Neural crest cell (in vitro differentiated cells): ENCODE measurements at places on chromosomes 3 and 15. TPM values are rescaled to one million over a fixed set of nuclear protein-coding genes. Genes with fewer than 3 reads are reported as not detected.

DNA sequence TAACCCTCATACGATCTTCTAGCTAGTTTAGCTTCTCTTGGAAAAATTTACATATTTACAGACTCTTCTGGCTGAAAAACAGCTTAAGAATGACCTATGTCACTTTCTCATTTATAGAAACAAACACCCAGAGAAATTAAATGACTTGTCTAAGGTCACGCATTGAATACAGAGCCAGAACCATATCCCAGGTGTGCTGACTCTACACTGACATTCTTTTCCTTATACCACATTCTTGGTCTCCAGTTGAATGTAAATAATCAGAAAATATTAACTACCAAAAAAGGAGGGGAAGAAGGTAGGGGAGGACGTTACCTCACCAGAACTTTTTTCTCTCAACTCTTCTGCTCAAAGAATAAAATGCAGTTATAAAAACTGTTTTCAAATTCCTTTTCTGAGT lies 95.0 kb downstream of the THRB start:
- H3K4me1 ChIP-seq = no peaks in the 10 kb centered on the region
- no peaks in the 10 kb centered on the region for H3K27me3 ChIP-seq
- H3K36me3 ChIP-seq = no peaks in the 10 kb centered on the region
- DNase-seq = no peak
- H3K4me3 ChIP-seq = no peak overlapping the region
- no peak overlapping the region for H3K27ac ChIP-seq

GRCh38 chr3:60070366-60070765 lies 1020.5 kb upstream of the CFAP20DC start:
- no peak overlapping the region for H3K27ac ChIP-seq
- no peak overlapping the region for H3K4me3 ChIP-seq
- no peaks in the 10 kb centered on the region for H3K36me3 ChIP-seq
- no peak for DNase-seq
- H3K4me1 ChIP-seq = no peaks in the 10 kb centered on the region
- H3K27me3 ChIP-seq = no peaks in the 10 kb centered on the region

The ZNF592 gene
- total RNA-seq = 34.7 and 35.7 TPM in 2 replicates

DNA sequence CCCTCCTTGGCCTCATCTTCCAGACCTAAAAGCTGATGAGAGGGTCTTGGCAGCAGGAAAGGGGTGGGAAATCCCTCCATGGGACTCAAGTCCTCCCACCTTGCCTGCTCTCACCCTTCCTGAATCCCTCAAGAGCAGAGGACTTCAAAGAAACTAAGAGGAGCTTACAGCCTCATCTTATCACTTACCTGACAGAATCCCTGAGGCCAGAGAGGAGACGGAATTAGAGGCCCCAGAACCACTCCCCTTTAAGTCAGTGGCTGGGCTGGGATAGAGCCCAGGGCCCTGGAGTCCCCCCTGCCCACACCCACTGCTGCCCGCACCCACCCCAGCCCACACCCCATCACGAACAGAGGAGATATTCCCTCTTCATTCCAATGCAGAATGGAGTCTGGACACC lies 15.2 kb downstream of the LOXL1 start:
- peaks cover 37% of the 10 kb centered on the region for H3K4me1 ChIP-seq
- H3K27ac ChIP-seq = no peak overlapping the region
- no peak for DNase-seq
- no peak overlapping the region for H3K4me3 ChIP-seq
- no peaks in the 10 kb centered on the region for H3K27me3 ChIP-seq

- no peak overlapping the region for H3K4me3 ChIP-seq
- no peaks in the 10 kb centered on the region for H3K27me3 ChIP-seq
- DNase-seq = no peak
Observed at GRCh38 chr3:71346061-71346460, 237.5 kb downstream of the FOXP1 start.

GRCh38 chr15:69861331-69862171 lies 236.2 kb downstream of the TLE3 start:
- H3K4me3 ChIP-seq = no peak overlapping the region
- no peak for DNase-seq
- H3K4me1 ChIP-seq = peaks cover 26% of the 10 kb centered on the region
- H3K27ac ChIP-seq = no peak overlapping the region
- H3K36me3 ChIP-seq = no peaks in the 10 kb centered on the region

GRCh38 chr3:190026154-190026553 lies 94.5 kb downstream of the P3H2 start:
- H3K27ac ChIP-seq = no peak overlapping the region
- H3K4me1 ChIP-seq = no peaks in the 10 kb centered on the region
- H3K27me3 ChIP-seq = no peaks in the 10 kb centered on the region
- H3K36me3 ChIP-seq = no peaks in the 10 kb centered on the region
- H3K4me3 ChIP-seq = no peak overlapping the region

DNA sequence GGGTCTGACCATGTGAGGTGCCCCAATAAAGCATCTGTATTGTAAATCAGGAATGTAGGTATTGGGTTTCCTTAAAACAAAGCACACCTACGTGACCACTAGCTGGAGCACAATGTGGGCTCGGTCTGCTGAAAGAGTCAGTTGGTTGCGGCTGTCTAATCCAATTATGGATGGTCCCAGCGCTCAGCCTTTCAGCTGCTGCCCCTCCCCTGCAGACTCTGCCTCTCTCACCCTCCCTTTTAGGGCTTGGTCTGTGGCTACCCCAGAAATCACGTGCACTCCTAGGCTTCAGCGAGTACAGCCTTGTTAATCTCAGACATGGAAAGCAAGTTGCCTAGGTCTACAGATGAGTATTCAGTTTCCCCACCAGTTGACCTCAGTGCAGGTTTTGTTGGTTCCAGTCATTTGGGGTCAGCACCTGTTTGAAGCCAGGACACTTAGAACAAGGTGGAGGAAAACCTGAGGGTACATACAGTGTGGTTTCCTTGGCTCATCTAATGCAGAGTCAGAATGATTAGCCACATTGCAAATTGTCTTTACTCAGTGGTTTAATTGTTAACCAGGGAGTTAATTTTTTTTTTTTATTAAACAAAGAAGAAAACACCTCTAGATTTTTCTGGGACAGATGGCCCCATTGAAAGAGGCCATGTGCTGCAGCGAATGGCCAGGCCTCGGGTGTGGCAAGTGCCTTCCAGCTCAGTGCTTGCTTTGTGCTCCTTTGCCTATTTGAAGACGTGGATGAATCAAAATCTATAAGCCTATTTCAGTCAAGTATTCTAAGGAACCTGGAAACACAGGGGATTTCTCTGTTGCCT lies 137.7 kb downstream of the IGF1R start:
- H3K4me3 ChIP-seq = peak overlapping the region; percentile 25
- H3K36me3 ChIP-seq = no peaks in the 10 kb centered on the region
- no peaks in the 10 kb centered on the region for H3K27me3 ChIP-seq

The ZDHHC19 gene
- total RNA-seq = not detected in 2 replicates

DNA sequence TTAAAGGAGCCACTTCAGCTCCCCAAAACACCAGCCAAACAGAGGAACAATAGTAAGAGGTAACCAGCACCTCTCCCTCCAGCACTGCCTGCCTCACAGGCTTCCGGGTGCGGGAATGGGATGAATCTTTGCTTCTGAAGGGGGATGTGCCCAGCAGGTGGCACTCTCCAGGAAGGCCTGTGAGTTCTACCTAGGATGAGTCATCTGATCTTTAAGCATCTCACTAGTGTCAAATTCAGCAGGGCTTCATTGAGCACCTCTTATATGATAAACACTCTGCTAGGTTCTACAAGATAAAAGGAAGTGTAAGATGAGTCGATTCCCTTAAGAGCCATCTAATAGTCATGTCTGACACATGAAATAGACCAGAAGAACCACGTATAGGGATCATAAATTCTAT lies 237.4 kb upstream of the UMPS start:
- H3K4me3 ChIP-seq = no peak overlapping the region
- no peaks in the 10 kb centered on the region for H3K4me1 ChIP-seq
- no peak for DNase-seq
- H3K27ac ChIP-seq = no peak overlapping the region
- no peaks in the 10 kb centered on the region for H3K27me3 ChIP-seq

DNA sequence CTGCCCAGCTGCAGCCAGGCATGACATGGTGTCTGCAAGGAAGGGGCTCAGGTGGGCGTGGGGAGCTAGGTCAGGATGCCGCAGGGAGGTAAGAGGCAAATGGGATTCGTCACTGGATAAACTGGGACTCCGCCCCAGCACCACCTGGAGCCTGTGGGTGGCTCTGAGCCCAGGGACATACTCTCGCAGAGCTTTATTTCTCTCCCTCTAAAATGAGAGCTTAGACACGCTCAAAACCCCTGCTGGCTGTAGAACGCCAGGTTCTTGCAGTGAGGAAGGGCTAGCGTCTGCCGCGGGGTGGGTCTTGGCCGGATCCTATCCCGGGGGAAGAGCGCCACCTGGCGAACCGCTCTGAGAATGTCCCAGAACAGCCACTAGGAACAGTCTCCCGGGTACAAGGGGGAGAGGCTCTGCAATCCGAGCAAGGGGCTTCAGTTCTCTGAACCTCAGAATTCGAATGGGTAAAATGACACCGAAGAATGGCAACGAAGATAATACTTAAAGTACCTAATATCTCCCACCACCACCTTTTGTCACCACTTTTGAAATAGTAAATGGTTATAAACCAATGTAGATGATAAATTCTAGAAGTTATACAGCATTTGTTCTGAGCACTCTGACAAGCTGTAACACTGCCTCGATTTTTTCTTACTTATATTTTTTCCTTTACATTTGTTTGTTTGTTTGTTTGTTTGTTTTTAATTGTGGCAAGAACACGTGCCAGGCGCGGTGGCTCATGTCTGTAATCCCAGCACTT lies 53.2 kb upstream of the SRGAP3 start:
- H3K4me3 ChIP-seq = peak overlapping the region; percentile 9
- H3K4me1 ChIP-seq = peaks cover 29% of the 10 kb centered on the region
- no peak overlapping the region for H3K27ac ChIP-seq
- H3K36me3 ChIP-seq = peaks cover 4% of the 10 kb centered on the region
- H3K27me3 ChIP-seq = no peaks in the 10 kb centered on the region

- no peak overlapping the region for H3K4me3 ChIP-seq
- no peaks in the 10 kb centered on the region for H3K36me3 ChIP-seq
- H3K27ac ChIP-seq = no peak overlapping the region
- peaks cover 42% of the 10 kb centered on the region for H3K27me3 ChIP-seq
Observed at GRCh38 chr15:53962646-53963561, 15.3 kb upstream of the UNC13C start.

The MCTP2 gene
- 0.25 and 0.35 TPM in 2 replicates for total RNA-seq

GRCh38 chr15:50046867-50047266 lies 72.2 kb downstream of the ATP8B4 start:
- no peak overlapping the region for H3K27ac ChIP-seq
- no peak overlapping the region for H3K4me3 ChIP-seq
- no peaks in the 10 kb centered on the region for H3K27me3 ChIP-seq
- no peaks in the 10 kb centered on the region for H3K4me1 ChIP-seq
- H3K36me3 ChIP-seq = peaks cover 4% of the 10 kb centered on the region

- no peak for DNase-seq
- H3K4me1 ChIP-seq = peaks cover 14% of the 10 kb centered on the region
- H3K27me3 ChIP-seq = no peaks in the 10 kb centered on the region
- H3K4me3 ChIP-seq = no peak overlapping the region
Observed at GRCh38 chr15:71883447-71883846, 73.1 kb downstream of the NR2E3 start.

The ATP8B4 gene
- 0.18 TPM in 1 of 2 replicates, not detected in the other for total RNA-seq

The HTR3C gene
- total RNA-seq = not detected in 2 replicates

DNA sequence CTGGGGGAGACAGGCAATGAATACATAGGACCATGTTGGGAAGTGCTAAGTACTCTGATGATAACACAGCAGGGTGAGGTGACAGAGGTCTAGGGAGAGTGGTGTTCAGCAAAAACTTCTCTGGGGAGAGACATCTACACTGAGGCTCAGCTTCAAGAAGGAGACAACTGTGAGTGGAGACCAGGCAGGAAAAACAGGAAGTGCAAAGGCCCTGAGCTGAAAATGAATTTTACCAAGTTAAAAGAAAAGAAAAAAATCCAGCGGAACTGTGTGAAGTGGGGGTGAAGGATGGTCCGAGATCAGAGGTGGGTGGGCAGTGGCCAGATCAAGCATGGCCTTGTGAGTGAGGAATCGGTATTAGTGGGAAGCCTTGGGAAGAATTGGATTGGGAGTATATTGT lies 110.1 kb upstream of the CLSTN2 start:
- H3K4me1 ChIP-seq = no peaks in the 10 kb centered on the region
- no peaks in the 10 kb centered on the region for H3K36me3 ChIP-seq
- no peak overlapping the region for H3K27ac ChIP-seq
- H3K27me3 ChIP-seq = no peaks in the 10 kb centered on the region
- H3K4me3 ChIP-seq = no peak overlapping the region

- H3K4me1 ChIP-seq = no peaks in the 10 kb centered on the region
- no peaks in the 10 kb centered on the region for H3K36me3 ChIP-seq
- DNase-seq = no peak
- no peak overlapping the region for H3K4me3 ChIP-seq
Observed at GRCh38 chr3:87033205-87033604, 42.3 kb upstream of the VGLL3 start.

The CCR5 gene
- total RNA-seq = not detected in 2 replicates

The TMOD2 gene
- total RNA-seq = 17.4 and 18.9 TPM in 2 replicates

- H3K36me3 ChIP-seq = no peaks in the 10 kb centered on the region
- H3K4me1 ChIP-seq = peaks cover 26% of the 10 kb centered on the region
- H3K27me3 ChIP-seq = peaks cover 10% of the 10 kb centered on the region
- no peak for DNase-seq
- H3K4me3 ChIP-seq = peak overlapping the region; percentile 94
- H3K27ac ChIP-seq = peak overlapping the region; percentile 84
Observed at GRCh38 chr15:80059786-80060355, 395 bp downstream of the ZFAND6 start.

GRCh38 chr3:143597774-143598652 lies 250.3 kb downstream of the SLC9A9 start:
- H3K36me3 ChIP-seq = no peaks in the 10 kb centered on the region
- peaks cover 22% of the 10 kb centered on the region for H3K4me1 ChIP-seq
- no peak overlapping the region for H3K27ac ChIP-seq
- peaks cover 5% of the 10 kb centered on the region for H3K27me3 ChIP-seq
- H3K4me3 ChIP-seq = no peak overlapping the region
- DNase-seq = no peak

DNA sequence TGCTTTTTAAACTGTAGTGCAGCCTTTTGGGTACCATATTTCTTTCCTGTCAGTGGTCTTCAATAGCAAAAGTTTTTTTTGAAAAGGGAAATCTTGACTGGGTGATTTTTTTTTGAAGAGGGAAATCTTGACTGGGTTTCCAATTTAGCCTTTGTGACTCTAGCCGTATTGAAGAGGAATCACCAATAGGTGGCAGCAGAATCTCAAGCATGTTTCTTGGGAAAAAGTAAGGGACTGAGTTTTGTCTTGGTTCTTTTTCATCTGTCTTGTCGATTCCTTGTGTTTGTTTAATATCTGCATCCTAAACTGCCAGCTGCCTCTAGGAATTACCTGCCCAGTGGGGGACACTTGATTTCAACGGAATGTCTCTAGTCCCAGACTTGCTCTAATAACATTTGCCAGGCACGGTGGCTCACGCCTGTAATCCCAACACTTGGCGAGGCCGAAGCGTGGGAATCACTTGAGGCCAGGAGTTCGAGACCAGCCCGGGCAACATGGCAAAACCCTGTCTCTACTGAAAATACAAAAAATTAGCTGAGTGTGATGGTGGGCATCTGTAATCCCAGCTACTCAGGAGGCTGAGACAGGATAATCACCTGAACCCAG lies 89.2 kb downstream of the RBPMS2 start:
- peaks cover 11% of the 10 kb centered on the region for H3K36me3 ChIP-seq
- peaks cover 6% of the 10 kb centered on the region for H3K4me1 ChIP-seq
- no peaks in the 10 kb centered on the region for H3K27me3 ChIP-seq
- H3K27ac ChIP-seq = no peak overlapping the region
- DNase-seq = peak; percentile 24
- no peak overlapping the region for H3K4me3 ChIP-seq

GRCh38 chr3:145243875-145244274 lies 917.1 kb downstream of the PLOD2 start:
- no peak overlapping the region for H3K4me3 ChIP-seq
- no peaks in the 10 kb centered on the region for H3K27me3 ChIP-seq
- DNase-seq = no peak
- H3K36me3 ChIP-seq = no peaks in the 10 kb centered on the region
- H3K4me1 ChIP-seq = no peaks in the 10 kb centered on the region

The CYP11A1 gene
- 0.77 and 1.0 TPM in 2 replicates for total RNA-seq

The SLC2A2 gene
- not detected in 2 replicates for total RNA-seq
